NCI-H82 (cell line): ENCODE measurements at places on chromosomes 3 and 15.

- DNase-seq = no peak
Measured at GRCh38 chr3:9387322-9387655, 10.1 kb upstream of the SETD5 start.

DNA sequence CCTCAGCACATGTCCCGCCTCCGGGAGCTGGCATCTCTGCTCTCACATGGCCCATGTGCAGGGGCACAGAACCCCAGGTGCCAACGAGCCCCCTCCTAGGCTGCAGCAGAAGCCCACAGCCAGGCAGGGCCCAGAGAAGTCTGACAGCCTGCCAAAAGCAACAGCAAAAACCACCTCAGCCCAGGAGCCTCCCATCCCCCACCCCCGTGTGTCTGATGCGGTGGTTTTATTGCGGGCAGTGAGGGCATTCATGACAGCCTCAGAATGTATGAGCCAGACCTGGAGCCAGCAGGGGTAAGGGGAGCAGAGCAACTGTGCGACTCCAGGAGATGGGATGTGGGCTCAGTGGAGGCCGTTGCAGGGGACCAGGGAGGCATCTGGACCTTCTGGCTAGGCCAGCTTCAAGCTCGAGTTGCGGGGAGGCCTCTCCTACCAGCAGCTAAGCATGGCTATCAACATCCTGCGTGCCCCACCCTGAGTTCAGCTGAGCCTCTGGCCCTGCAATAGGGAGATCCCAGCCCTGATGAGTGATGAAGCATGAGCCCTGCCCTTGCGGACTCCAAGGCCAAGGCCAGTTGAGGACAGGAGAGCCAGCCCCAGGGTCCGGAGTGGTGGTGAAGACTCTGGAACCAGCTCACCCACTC lies 52.5 kb downstream of the CYP11A1 start:
- DNase-seq = no peak

- no peak for DNase-seq
Measured at GRCh38 chr15:96544162-96544756, 213.8 kb downstream of the NR2F2 start.

GRCh38 chr3:126407412-126408044 lies 12.8 kb downstream of the CFAP100 start:
- no peak for DNase-seq

- peak; percentile 57 for DNase-seq
Measured at GRCh38 chr3:117587416-117587815, 877.8 kb downstream of the TUSC7 start.

DNA sequence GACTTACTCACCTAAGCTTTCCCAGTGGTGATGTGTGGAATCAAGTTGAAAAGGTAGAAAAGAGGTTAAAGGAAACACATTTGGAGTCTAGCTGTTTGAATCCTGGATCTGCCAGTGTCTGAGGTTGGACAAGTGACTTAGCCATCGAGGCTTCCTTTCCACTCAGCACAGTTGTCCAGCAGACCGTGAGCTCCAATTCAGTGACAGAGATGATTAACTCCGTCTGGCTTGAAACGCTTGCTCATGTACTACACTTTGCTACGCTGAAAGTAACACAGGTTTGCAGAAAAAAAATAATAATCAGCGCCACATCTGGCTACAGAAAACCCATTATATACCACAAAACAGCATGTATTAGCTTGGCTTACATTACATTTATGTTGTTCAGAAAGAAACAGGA lies 364.9 kb upstream of the MCTP2 start:
- peak; percentile 18 for DNase-seq

DNA sequence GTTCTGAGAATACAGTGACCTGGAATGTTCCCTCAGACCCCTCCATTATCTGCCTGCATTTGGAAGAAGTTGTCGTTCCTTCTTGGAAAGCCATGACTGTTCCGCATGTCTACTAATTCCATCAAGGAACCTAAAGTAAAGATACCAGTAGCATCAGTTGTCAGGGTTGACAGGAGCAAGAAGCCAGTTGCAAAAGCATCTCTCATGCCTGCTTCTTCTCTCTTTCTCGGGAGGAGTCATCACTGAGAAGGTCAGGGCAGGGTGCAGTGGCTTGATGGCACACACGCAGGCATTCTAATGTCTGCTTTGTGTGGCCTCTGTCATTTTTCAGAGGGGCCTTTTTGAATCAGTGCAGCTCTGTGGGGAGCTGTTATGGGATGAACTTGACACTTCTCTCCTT lies 276.6 kb upstream of the TPM1 start:
- DNase-seq = no peak

DNA sequence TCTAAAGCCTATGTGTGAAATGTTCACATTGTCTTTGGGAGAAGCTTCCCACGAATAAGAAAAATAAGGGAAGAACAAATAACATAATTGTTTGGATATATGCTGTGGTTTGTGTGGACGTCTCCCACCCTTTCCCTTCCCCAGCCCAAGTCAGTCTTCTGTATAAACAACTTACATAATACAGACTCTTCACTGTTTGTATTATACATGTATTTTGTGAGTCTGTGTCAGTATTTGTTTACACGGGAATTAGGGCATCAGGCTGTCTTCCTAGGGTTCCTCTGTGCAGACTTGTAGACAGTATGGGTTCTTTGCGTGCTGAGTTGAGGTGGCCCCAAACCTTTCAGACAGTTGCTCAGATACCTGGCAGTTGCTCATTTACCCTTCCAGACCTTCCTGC lies 103.4 kb downstream of the IGF1R start:
- DNase-seq = no peak

GRCh38 chr3:109569135-109569846 lies 231.9 kb upstream of the DPPA4 start:
- DNase-seq = no peak

- DNase-seq = no peak
Measured at GRCh38 chr15:50162969-50163718, 18.9 kb upstream of the SLC27A2 start.

GRCh38 chr15:38781196-38781595 lies 216.6 kb upstream of the RASGRP1 start:
- DNase-seq = no peak

DNA sequence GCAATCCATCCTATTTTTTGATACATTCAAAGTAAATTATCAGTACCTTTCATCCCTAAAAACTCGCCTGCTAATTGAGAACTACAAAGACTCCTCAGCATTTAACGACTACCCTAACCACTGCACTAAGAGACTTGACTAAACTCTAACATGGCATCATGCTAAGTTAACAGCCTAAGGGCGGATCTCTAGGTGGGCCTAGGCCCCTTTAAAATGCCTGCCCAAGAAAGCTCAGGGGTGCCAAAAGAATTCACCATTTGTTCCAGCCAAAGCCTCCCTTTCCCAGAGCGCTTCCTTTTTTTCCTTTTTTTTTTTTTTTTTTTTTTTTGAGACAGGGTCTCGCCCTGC lies 568 bp upstream of the NEK4 start:
- no peak for DNase-seq

- DNase-seq = no peak
Measured at GRCh38 chr3:3615533-3615932, 183.7 kb upstream of the LRRN1 start.

GRCh38 chr3:16355828-16356227 lies 90.8 kb downstream of the OXNAD1 start:
- DNase-seq = no peak
